LHCN-M2 (cell line): ENCODE measurements at places on chromosomes 11 and 22. TPM values are rescaled to one million over a fixed set of nuclear protein-coding genes. Genes with fewer than 3 reads are reported as not detected.

- DNase-seq = peak; percentile 6
These were observed 492.9 kb upstream of the KIRREL3 start for GRCh38 chr11:127493330-127494022.

The GLYAT gene
- total RNA-seq = not detected in 2 replicates

DNA sequence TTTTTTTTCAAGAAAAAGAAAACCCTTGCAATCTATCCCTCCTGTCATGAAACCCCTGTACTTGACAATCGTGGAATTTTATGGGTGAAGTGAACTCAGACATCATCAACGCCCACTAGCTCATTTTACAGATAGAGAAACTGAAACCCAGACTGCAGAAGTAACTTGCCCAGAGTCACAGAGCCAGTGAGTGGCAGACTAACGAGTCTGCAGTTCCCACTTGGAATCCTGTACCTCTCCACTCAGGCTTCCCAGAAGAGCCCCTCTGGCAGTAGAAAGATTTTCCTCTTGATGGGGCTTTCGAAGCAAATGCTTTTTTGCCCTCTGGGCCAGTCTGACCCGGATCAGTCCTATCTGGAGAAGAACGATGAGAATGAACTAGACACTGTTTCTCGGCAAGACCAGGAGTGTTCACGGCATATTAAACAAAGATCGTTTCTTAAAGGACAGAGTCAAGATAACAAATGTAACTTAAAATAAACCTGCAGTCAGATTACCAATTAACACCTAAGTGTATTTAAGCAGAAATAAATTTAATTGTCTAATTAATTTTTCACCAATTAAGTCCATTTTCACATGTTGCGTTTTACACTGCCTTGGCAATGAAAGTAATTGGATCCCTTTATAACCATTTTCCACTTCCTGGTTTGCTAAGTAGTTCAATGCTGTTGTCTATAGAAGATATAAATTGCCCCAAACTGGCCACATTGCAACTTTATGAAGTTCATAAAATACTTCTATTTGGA lies 61.3 kb upstream of the CREB3L1 start:
- DNase-seq = peak; percentile 33

- peak; percentile 31 for DNase-seq
These were observed 9.3 kb downstream of the TFIP11 start for GRCh38 chr22:26502688-26503561.

- DNase-seq = peak; percentile 7
These were observed 496.4 kb downstream of the BUD13 start for GRCh38 chr11:116276051-116277044.

- no peak for DNase-seq
These were observed 519.6 kb downstream of the SOX6 start for GRCh38 chr11:15836795-15837194.

DNA sequence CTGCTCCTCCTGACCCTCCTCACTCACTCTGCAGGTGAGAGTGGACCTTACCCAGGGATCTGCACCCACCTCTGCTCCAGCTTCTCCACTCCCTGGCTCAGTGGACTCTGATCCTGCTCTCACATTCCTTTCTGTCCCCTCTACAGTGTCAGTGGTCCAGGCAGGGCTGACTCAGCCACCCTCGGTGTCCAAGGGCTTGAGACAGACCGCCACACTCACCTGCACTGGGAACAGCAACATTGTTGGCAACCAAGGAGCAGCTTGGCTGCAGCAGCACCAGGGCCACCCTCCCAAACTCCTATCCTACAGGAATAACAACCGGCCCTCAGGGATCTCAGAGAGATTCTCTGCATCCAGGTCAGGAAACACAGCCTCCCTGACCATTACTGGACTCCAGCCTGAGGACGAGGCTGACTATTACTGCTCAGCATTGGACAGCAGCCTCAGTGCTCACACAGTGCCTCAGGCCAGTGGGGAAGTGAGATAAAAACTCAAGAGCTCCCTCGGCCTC lies 29.7 kb upstream of the VPREB1 start:
- no peak for DNase-seq

The MMP7 gene
- 1.3 and 1.4 TPM in 2 replicates for total RNA-seq

The LDHAL6A gene
- total RNA-seq = not detected in 2 replicates

GRCh38 chr11:130151196-130151595 lies 8.4 kb upstream of the ST14 start:
- DNase-seq = no peak

- no peak for DNase-seq
These were observed 8.5 kb upstream of the GAL3ST1 start for GRCh38 chr22:30582788-30583545.

DNA sequence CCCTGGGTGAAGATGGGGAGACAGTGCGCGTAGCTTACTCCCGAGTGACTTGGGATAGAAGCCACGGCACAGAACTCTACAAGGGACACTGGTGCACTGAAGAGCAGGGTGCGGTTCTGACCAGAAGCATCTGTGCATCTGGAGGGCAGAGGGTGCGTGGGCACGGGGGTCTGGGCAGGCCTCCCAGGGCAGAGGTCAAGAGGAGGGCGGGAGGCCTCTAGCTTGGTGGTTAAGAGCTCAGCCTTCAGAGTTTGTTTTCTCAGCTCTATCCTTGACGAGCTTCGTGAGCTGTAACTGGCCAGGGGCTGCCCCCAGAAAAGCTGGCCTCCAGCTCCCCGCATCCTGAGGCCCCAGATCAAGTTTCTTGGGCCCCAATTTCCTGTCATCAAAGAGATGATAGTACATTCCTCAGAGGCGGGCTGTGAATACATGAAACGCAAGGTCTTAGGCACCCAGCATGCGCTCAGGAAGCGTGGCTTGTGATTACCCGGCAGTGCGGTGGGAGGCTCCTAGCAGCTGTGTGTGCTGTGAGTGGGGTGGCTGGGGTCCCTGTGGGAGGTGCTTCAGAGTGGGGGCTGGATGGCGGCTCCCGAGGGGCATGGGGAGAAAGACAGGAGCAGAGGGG lies 6.0 kb upstream of the BID start:
- no peak for DNase-seq

DNA sequence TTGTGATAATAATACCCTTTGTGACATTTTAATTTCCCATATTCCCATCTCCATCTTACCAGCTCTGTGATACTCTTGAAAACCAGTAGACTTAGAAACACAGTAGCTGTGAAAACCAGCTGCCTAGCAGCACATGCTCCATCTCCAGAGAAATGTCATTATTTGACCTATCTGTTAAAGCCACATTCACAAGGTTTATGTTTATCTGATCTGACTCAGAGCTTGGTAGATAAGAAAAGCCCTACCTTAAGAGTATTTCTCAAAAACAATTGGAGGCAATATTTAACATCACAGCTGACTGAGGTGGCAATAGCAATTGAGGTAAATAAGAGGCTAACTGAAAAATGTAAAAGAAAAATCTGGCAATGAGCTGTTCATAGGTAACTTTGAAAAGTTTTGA lies 8.1 kb upstream of the ANO3 start:
- no peak for DNase-seq

DNA sequence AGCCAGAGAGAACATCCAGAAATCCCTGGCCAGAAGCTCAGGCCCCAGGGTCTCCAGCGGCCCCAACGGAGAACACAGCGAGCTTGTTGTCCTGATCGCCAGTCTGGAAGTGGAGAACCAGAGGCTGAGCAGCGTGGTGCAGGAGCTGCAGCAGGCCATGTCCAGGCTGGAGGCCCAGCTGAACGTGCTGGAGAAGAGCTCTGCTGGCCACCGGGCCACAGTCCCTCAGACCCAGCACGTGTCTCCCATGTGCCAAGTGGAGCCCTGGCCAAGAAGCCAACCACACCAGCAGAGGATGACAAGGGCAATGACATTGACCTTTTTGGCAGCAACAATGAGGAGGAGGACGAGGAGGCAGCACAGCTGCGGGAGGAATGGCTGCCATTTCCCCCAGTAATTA lies 20.6 kb upstream of the SCGB1D1 start:
- no peak for DNase-seq

- no peak for DNase-seq
These were observed 103.4 kb upstream of the NECTIN1 start for GRCh38 chr11:119832202-119832935.

- DNase-seq = no peak
These were observed 28.4 kb downstream of the TMPRSS5 start for GRCh38 chr11:113677685-113678084.

GRCh38 chr11:64767344-64768299 lies 7.8 kb upstream of the PYGM start:
- peak; percentile 45 for DNase-seq

GRCh38 chr11:128424851-128425285 lies 162.5 kb downstream of the ETS1 start:
- peak; percentile 73 for DNase-seq

GRCh38 chr11:132904607-132905006 lies 627.7 kb downstream of the OPCML start:
- DNase-seq = no peak

- DNase-seq = peak; percentile 92
These were observed 14.2 kb upstream of the CDC42BPG start for GRCh38 chr11:64858467-64859263.

The STK33 gene
- total RNA-seq = 0.40 and 0.51 TPM in 2 replicates

- no peak for DNase-seq
These were observed 203.1 kb upstream of the BLID start for GRCh38 chr11:122319085-122319484.

DNA sequence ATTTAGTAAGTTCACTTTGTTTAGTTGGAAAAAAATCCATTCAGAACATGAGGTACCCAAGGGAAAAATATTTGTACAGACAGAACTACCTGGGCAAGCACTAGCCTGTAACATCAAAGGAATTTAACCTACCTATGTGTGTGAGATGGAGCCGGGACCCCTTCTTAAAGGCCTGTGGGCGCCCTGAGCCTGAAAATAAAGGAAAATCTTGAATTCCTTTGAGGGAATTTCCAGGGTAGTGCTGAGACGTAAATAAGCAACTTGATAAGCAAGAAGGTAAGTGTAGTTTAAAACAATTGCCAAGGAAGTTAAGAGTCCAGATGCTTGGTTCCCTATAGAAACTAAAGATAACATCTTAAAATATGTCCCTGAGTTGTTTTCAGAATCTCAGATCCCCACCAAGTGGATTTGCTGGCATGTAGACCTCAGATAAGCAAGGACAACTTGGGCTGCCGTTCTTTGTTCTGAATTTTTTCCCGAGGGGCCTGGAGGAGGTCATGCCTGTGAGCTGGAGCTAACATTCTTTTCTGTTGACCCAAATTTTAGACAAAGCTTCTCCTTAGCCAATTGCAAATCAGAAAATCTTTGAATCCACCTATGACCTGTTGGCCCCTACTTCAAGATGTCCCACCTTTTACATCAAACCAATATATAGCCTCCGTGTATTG lies 31.0 kb downstream of the MED17 start:
- DNase-seq = no peak

The MFRP gene
- total RNA-seq = not detected in 2 replicates

GRCh38 chr22:39148727-39149535 lies 3.5 kb downstream of the CBX7 start:
- DNase-seq = no peak

The HBG1 gene
- not detected in 2 replicates for total RNA-seq

DNA sequence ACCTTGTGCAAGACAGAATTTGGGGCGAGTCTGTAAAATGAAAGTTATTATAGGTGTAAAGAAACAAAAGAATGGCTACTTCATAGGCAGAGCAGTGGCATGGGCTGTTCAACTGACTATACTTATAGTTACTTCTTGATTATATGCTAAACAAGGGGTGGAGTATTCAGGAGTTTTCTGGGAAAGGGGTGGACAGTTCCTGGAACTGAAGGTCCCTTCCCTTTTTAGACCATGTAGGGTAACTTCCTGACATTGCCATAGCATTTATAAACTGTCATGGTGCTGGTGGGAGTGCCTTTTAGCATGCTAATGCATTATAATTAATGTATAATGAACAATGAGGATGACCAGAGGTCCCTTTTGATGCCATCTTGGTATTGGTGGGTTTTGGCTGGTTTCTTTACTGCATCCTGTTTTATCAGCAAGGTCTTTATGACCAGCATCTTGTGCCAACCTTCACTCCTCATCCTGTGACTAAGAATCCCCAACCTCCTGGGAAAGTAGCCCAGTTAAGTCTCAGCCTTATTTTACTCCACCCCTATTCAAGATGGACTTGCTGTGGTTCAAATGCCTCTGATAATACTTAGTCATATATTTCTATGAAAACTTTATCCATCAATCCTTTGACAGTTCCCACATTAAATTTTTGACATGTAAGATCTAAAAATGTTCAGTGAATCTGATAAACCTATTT lies 118.6 kb downstream of the ARHGAP42 start:
- peak; percentile 23 for DNase-seq

GRCh38 chr11:11667056-11667455 lies 45.3 kb upstream of the GALNT18 start:
- peak; percentile 4 for DNase-seq

The KRTAP5-10 gene
- total RNA-seq = 0.58 TPM in 1 of 2 replicates, not detected in the other

The NXPE4 gene
- not detected in 2 replicates for total RNA-seq

GRCh38 chr11:125422681-125423080 lies 73.4 kb downstream of the FEZ1 start:
- no peak for DNase-seq

DNA sequence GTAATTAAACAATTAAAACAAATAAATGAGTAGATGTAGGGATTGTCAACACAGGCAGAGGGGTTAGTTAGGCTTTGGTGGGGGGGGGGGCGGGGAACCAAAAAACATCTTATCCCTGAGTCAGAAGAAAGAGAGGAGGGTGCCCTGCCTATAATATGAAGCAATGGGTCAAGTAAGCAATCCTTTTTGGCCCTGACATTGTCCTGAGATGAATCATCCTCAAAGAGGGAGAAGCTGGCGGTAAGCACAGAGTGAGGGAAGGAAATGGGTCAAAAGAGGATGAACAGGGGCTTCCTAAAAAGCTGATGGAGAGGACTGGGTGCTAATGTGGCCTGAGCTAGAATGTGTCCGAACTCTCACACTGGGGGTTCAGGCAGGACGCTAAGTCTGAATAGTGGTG lies 4.7 kb downstream of the OLFML1 start:
- DNase-seq = peak; percentile 22

- no peak for DNase-seq
These were observed 211.3 kb downstream of the NXPE2 start for GRCh38 chr11:114889594-114890011.

The DNAJB7 gene
- total RNA-seq = not detected in 2 replicates

DNA sequence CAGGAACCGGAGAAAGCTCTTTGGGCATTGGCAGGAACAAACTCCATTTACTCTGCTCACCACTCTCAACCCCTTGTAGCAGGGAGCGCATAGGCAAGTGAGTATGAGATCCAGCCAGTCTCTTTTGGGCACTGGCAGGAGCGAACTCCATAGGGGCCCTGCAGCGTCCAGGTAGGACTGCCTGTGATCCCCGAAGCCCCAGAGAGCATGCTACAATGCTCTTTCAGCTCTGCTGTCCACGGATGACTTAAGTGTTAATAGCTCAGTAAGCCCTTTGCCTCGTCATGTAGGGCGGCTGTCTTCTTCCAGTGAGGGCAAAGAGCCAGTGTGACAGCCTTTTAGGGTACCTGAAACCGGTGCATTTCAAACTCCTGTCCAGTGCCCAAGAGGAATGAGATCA lies 1525.6 kb upstream of the RAG2 start:
- no peak for DNase-seq
